Fibroblast of lung (primary cell): ENCODE measurements at places on chromosomes 12 and 14. TPM values are rescaled to one million over a fixed set of nuclear protein-coding genes. Genes with fewer than 3 reads are reported as not detected.

The GDF3 gene
- total RNA-seq, result not detected in 2 replicates

DNA sequence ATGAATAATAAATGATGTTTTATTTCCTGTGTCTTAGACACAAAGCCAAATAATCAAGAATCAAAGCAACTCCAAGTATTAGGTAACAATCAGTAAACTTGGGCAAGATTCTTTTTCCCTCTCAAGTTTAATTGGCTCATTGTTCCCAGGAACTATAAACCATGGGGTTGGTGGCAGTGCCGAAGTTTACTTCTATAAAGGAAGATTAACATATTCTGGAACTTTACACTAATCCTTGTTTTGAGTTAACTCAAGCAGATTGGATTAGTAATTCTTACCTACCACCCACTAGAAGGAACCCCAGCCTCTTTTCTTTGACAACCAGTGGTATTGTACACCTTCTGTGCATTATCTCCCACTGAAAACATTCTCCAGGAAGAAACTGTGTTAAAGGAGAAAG, 197.1 kb downstream of the EXOC5 start:
- no peak overlapping the region for H3K27ac ChIP-seq
- DNase-seq, result no peak
- no peaks in the 10 kb centered on the region for H3K4me1 ChIP-seq
- no peak overlapping the region for H3K4me3 ChIP-seq

- no peak overlapping the region for H3K4me3 ChIP-seq
- H3K36me3 ChIP-seq, result no peaks in the 10 kb centered on the region
- no peaks in the 10 kb centered on the region for H3K27me3 ChIP-seq
- H3K27ac ChIP-seq, result no peak overlapping the region
- no peak for DNase-seq
- peaks cover 3% of the 10 kb centered on the region for H3K4me1 ChIP-seq
Measured at GRCh38 chr12:93094988-93095737, 166.1 kb upstream of the EEA1 start.

DNA sequence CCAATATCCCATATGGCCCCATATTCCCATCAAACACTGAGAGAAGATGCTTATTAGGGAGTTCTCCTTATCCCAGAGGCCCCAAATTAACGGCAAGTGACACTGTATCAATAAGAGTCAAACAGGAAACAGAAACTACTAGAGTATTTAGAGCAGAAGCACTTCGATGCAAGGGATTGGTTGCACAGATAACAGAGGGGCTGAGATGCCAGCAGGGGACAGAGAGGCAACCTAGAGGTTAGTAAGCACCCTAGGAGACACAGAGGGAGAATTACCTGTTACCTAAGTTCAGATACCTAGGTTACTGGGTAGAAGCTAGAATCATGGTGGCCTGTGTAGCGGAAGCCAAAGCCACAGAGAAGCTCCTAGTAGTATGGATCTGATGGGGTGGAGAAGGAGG, 2.9 kb downstream of the HEBP1 start:
- peaks cover 21% of the 10 kb centered on the region for H3K4me1 ChIP-seq
- DNase-seq, result no peak
- no peak overlapping the region for H3K27ac ChIP-seq
- no peak overlapping the region for H3K4me3 ChIP-seq

DNA sequence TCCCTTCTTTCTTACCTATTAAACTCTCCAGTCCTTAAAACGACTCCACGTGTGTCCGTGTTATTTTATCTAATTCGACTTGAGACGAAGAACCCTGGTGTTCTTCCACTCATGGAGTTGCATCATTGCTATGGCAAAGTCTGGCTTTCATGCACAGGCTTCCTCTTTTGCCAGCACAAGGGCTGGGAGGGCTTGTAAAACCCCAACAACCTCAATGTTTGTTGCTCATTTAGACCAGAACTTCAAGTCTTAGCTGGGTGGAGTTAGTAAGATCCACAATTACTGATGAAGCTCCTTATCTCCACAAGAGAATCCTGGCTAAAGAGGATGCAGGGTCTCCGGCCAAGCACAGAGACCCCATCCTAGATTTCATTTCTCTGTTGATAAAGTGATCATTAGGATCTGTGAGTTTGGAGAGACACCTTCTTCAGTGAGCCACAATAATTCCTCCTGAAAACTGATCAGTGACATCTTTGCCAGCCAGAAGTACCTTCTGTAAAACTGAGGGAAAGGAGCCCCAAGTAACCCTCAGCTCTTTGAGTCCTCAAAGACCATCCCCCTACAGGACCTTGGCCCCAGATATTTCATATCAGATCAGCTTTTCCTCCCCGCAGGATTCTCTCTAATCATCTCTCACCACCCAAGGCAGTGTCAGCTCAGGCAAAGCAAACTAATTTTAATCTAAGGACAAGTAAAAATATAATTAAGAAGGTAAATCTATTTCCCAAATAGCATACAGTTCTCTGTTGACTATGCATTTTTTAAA, 514.6 kb downstream of the FUT8 start:
- no peak overlapping the region for H3K27ac ChIP-seq
- H3K4me3 ChIP-seq, result no peak overlapping the region
- H3K27me3 ChIP-seq, result no peaks in the 10 kb centered on the region
- no peaks in the 10 kb centered on the region for H3K36me3 ChIP-seq
